ENCODE measurements at places on chromosomes 2 and 18.

GRCh38 chr2:240814946-240815760 lies 4.9 kb downstream of the KIF1A start:
- no peak for DNase-seq

DNA sequence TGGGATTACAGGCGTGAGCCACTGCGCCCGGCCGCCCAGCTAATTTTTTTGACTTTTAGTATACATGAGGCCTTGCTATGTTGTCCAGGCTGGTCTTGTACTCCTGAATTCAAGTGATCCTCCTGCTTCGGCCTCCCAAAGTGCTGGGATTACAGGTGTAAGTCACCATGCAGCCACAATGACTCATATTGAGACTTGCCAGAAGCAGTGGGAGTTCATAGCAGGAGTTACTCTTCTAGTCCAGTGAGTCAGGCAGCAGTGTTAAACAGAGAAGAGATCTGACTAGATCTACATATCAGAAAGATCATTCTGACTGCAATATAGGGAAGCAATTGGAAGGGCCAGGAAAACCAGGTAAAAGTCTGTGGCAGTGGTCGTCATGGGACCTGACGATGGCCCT lies 1.5 kb upstream of the FLACC1 start:
- no peak for DNase-seq

DNA sequence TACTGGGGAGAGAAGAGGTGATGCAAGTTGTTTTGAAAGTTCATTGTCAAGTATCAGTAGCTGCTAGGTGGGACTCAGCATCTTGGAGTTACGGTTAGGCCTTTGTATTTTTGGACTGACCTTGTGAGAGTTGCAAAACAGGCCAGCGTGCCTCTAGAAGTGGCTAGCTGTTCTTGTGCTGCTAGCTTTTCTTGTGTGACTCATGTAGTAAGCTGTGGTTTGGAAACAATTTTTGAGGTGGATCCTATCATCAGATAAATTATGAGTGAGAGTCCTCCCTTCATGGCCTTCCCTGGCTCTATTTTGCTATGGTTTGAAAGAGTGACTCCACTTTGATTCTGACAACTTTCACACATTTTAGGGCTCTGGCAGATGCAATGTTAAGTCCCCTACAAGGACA lies 409.2 kb upstream of the HS6ST1 start:
- DNase-seq, result no peak

- DNase-seq, result no peak
Observed at GRCh38 chr2:18396329-18397010, 164.0 kb downstream of the RDH14 start.

Measured in CD4-positive, alpha-beta T cell treated with Interleukin-6 at 100 ng/mL for 8 hours (primary cell).